Left lobe of liver (tissue), 2 donors: ENCODE measurements at places on chromosomes 2 and 18.
A peak's percentile ranks its signal among the peaks of the same experiment; 100 is the strongest.

DNA sequence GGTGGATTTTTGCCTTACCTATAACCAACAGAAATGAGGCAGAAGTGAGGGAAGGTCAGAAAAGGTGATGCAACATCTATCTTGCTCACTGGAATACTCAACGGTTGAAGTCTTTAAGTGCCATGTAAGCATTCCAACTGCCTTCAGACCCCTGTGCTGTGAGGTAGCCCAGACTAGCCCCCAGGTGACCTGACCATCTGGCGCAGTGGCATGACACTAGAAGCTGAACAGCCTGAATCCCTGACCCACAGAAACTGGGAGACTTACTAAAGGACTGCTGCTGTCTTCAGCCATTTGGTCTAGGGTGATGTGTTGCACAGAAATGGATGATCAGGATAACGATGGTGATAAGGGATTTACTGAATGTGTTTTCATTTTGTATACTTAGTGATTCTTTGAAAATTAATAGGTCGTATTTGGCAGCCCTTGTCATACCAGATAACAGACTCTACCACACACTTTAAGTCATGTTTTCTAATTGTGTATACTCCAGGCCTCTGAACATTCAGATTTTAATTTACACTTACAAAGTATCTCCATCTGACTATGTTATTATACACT, 161.5 kb downstream of the STK39 start:
- DNase-seq: no peak

DNA sequence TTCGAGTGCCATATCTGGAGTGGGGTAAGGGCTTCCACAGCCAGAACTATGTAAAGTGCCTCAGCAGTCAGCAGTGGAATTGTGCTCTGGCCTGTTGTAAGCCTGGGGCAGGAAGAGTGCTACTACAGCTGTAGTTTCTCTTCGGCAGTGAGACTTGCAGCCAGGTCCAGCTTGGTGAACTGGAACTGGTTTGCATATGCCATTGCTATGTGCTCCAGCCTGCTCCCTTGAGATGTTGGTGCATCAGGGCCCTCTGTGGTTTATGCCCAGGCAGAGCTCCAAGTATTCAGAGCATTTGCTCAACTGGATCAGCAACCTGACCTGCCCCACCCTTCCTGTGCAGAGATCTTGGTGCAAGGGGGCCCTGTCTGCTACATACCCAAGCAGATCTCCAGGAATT, 47.8 kb downstream of the ZNF804A start:
- DNase-seq: no peak

GRCh38 chr2:219442256-219443015, 7.8 kb downstream of the SPEG start:
- DNase-seq: no peak

DNA sequence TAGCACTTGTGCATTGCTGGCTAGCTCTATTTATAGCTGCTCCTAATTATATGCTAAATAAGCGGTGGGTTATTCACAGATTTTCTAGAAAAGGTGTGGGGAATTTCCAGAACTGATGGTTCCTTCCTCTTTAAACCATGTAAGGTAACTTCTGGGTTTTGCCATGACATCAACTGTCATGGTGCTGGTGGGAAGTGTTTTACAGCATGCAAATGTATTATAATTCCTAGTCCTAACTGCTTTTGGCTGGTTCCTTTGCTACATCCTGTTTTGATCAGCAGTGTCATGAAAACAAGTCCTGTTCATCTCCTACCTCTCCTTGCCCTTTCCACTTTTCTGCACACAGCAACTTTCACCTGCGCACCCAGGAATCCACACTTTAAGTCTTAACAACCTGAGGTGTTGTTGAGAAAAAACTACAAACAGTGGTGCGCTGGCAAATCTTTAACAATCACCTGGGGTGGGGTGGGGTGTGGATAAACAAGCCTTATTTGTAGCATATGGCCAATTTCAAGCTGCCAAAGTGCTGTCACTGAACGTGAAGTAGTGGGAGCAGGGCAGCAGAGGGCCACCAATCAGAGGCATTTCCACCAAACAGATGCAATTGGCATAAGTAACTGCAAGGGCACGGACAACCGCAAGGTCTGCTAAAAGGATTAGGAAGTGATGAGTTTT, 33.4 kb upstream of the SKOR2 start:
- DNase-seq: no peak

GRCh38 chr2:40321822-40322221, 130.1 kb downstream of the SLC8A1 start:
- DNase-seq: no peak

GRCh38 chr2:135149251-135149650, 97.2 kb downstream of the RAB3GAP1 start:
- no peak for DNase-seq

- DNase-seq: no peak
Observed at GRCh38 chr2:73588177-73588576, 54.0 kb downstream of the NAT8 start.

DNA sequence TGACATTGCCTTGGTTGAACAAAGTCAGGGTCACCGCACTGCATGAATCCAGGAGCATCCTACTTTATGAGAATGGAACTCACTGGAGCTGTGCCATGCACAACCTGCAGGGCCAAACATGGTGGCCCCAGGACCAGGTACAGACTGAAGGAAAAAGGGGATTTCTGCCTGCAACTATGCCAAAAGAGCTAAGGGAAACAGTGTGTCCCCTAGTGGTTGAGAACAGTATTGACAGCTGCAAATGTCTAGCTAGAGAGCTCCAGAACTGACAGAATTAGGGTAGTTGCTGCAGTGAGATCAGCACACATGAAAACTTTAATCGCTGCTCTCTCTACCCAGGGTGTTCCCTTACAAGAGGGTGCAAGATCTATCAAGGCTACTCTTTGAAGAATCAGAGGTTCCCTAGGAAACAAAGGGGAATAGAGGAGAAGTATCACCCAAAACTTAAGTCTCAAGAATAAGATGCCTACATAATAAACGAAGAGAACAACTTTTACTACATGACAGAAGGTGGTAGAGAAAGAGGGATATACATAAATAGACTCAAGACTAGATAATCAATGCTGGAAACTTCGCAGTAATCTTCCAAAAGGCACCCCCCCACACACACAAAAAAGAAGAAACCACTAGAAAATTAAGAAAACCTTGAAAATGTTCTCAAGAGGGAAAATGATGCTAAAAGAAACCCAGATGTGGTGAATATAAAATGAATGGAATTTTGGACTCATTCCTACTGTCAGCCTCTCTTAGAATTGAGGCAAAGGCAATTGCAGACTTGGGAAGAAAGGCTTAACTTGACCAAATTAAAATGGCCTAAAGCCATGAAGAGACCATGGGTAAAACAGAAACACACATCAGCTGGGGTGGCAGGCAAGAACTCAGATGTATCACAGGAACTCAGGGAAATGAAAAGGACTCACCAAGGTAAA, 43.6 kb upstream of the IHH start:
- DNase-seq: no peak

- no peak for DNase-seq
Observed at GRCh38 chr18:45667056-45667736, 51.9 kb downstream of the SLC14A2 start.

- DNase-seq: no peak
Observed at GRCh38 chr2:188202777-188203176, 88.9 kb upstream of the GULP1 start.

DNA sequence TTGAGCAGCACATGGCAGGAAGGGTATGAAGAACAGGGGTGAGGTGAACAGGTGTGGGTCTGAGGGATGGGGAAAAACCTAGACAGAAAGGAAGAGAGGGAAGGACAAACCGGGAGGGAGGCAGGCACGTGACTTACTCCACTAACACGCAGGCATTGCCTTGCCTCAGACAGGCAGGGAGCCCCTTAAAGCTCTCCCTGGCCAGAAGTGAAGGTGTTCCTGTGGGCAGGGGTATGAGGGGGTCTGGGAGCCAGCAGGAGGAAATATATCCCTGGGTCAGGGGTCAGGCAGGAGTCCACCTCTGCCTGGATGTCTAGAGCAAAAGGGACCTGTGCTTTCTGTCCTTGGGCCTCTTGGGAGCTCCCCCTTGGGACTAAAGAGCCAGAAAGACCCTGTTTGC, 135.3 kb upstream of the EPAS1 start:
- DNase-seq: no peak

DNA sequence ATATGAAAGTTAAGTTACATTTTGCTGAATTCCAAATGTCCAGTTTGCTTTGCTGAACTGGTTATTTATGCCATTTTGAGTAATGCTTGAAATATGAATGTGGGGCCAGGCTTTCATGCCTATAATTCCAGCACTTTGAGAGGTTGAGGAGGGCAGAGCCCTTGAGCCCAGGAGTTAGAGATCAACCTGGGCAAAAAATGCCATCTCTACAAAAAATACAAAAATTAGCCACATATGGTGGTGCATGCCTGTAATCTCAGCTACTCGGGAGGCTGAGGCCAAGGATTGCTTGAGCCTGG, 101.2 kb upstream of the ITGA6 start:
- DNase-seq: no peak

DNA sequence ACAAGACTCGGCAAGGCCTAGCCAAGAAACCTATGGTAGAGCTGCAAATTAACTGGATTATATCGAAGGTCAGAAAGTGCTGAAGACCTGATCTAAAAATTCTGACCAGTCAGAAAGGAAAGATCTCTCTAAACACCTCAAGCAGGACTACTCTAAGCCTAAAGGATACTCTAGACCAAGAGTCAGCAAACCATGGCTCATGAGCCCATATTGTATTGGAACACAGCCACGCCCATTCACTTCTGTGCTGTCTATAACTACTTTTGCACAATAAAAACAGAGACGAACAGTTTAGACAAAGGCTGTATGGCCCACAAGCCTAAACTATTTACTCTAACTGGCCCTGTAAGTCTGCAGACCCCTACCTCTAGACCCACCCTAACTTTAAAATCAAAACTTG, 18.7 kb downstream of the RTN4 start:
- DNase-seq: no peak

- DNase-seq: no peak
Observed at GRCh38 chr2:193315428-193316091, 1120.8 kb upstream of the TMEFF2 start.

GRCh38 chr18:78726326-78727056, 253.1 kb upstream of the SALL3 start:
- peak; percentile 18 for DNase-seq

DNA sequence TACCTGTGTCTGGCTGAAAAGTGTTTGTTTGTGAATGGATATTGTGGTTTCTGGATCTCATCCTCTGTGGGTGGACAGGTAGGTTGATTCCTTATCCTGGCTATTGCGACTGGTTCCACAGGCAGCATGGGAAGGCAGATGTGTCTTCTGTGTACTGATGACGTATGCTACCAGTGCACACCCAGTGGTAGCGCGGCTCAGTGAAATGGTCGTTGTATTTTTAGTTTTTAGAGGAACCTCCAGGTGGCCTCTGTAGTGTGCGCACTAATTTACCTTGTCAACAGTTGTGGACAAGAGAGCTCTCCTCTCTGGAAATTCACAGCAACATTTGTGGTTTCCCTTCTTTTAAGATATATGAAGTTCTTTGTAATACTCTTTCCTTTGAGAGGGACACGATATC, 52.5 kb downstream of the CCDC74A start:
- DNase-seq: no peak

DNA sequence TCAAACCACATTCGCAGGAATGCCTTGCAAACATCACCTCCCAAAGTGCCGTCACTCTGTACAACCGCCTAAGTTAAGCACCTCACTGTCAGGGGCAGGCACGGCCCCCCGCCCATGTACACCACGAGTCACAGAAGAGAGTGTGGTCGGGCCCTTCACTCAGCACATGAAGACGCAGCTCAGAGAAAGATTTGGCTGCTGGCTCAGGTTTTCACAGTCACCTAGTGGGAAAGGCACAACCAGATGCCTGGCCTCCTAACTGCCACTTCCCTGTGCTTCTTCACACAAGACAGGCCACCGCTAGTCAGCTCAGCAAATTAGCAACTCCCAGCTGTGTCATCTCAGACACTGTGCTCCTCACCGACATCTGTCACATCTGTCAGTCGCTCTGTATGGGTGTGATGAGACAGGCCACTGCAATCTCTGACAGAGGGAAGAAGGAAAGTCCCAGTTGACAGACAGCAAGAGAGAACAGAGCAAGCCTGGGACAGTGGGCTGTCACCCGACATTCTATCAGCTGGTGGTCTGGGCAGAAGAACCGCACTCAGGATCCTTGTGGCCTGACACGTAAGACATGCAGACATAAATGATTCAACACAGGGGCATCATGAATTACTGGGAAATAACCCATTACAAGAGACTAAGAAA, 60.8 kb downstream of the CRACDL start:
- no peak for DNase-seq

- peak; percentile 6 for DNase-seq
Observed at GRCh38 chr2:31223026-31223425, 5.7 kb upstream of the CAPN14 start.

- DNase-seq: no peak
Observed at GRCh38 chr2:208150956-208151355, 5.0 kb upstream of the CRYGB start.

DNA sequence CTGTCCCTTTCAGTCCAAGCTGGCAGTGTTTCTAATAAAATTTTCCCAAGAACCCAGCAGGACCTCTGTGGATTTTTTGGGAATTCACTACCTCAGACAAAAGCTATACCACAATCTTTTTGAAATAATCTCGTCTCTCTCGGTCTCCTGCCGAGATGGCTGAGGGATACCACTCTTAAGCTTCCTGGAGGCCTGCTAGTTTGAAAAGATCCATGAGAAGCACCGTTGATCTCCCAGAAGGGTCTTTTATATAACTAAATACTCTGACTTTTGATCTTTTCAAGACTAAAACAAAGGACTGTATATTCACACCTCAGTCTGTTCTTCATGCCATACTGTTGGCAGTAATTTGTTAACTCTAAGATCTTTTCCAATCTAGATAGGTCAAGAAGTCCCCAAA, 141.7 kb downstream of the UPP2 start:
- DNase-seq: no peak

- DNase-seq: no peak
Observed at GRCh38 chr18:25392192-25392591, 40.2 kb upstream of the ZNF521 start.

DNA sequence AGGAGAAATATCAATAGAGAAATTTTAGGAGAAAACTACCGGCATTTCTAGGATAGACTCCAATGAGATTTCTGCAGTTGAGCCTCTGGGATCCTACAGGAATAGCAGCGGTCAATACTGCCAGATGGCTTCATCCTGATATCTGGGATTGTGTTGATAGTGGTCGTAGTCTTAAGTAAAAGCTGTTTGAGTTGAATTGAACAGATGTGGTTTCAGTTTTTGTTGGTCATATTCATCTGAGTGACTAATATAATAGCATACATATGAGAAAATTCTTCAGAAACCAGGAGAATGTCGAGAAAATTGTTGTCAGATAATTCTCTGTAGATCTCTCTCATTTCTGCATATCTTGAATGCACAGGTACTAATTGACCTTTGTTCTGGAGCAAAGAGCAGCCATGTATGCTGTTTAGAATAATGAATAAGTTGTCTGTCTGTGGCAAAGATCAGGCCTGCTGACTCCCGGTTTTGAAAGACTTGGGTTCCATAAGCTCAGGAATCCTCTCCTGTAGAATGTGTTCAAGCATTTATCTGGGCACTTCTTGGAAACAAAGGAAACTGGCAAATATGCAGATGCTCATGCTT, 288.1 kb downstream of the TMX3 start:
- no peak for DNase-seq

GRCh38 chr2:226674123-226674522, 125.5 kb downstream of the IRS1 start:
- DNase-seq: no peak
